ENCODE measurements at places on chromosomes 2 and 18. TPM values are rescaled to one million over a fixed set of nuclear protein-coding genes. Genes with fewer than 3 reads are reported as not detected.

GRCh38 chr2:238339395-238339780 lies 19.1 kb downstream of the TRAF3IP1 start:
- DNase-seq = no peak

DNA sequence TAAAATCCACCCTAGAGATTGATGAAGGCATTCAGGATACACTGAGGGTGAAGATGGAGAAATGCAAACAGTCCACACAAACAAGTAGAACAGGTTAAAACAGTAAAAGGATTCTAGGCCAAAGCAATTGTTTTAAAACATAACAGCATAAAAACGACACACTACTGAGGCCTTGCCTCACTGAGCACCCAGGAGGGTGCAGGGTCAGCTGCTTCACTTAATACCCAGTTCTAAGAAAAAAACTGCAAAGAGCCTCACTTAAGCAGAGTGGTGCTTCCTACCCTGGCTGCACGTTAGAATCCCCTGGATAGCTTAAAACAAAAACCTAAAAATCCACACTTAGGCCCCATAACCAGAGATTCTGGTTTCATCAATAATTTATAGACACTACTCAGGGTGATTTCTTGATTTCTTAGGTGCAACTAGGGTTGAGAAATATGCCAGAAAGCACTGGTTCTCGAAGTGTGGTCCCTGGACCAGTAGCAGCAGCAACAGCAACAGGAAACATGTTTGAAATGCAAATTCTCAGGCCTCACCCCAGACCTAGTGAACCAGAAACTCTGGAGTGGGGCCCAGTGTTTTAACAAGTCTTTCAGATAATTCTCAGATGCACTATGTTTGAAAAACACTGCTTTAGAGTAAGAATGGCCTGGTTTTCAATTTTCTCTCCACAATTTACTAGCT lies 279.1 kb downstream of the ZEB2 start:
- no peak for DNase-seq

DNA sequence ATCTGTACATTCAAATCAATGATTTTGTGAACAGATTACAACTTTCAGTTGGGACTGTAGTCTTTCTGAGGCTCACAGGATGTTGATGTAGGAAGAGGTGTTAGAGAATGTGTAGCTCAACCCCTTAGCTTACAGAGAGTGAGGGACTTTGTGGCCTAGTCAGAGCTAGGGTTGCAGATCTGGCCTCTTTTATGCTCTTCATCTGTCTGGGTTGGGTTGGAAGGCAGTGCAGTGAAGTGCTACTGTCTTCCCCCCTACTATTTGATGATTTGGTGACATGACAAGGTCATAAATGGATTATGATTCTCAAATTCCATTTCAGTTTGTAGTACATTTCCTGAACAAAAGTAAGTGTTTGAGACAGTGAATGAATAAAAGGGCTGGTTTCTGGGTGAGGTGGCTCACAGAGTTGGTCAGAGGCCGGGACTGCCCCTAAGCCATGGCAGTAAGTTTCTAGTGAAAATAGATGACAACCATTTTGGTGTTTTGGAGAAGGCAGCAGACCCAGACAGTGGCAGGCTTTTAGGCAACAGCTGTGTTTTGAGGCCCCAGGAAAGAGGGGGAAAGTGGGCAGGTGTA lies 21.6 kb downstream of the MAP4K4 start:
- DNase-seq = no peak

- DNase-seq = no peak
Measured at GRCh38 chr18:55236150-55236931, 277.1 kb upstream of the CCDC68 start.

GRCh38 chr2:240725266-240725665 lies 33.6 kb downstream of the AQP12A start:
- DNase-seq = no peak

DNA sequence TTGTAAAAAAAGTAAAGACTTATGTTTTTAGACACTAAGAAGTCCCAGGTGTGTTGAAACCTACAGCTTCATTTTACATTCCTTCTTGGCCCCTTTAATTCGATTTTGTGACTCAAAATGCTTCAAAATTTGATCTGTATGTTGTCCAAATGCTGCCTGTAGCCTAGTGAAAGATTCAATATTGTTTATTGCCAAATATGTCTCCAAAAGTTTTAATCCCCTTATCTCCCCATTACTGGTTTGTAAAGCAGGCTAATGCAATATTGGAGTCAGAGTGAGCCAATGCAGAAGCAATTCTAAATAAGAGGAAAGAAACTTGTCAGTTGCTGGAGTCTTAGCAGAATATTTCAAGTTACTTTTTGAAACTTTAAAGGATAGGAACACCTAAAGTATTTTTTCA lies 287.0 kb upstream of the ZC3H15 start:
- DNase-seq = no peak

DNA sequence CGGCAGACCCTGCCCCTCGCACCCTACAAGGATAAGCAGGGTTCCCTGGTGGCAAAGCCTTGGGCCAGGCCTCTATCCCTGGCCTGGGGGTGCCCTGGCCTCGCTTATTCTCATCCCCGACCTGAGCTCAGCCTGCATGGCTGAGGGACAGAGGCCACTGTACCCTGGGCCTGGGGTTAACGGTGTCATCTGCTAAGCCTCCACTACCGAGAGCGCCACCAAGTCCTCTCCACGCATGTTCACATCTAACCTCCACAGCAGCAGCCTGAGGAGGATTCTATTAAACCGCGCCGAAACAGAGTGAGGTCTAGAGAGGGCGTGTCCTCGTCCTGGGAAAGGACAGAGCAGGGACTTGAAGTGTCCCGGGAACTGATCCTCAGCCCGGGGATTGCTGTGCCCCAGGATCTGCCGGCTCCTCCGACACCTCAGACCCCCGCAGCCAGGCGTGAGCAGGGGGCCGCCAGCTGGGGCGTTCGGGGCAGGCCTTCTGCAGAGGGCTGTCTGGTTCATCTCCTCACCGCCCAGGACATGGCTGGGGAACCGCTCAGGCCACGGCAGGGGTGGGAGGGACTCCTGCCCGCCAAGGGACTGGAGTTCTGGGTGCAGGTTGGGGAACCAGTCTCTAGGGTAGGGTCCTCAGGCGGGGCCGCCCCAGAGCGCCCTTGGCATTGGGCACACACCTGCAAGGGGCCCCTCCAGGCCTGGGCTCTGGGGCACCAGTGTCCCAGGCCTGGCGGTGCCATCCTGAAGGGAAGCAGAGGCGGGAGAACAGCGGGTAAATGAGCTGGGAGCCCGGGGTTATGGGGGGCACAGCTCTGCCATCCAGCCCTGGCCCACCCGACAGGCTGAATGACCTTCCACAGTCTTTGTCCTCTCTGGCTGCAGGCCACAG lies 68.0 kb upstream of the SMAD7 start:
- DNase-seq = peak; percentile 13

DNA sequence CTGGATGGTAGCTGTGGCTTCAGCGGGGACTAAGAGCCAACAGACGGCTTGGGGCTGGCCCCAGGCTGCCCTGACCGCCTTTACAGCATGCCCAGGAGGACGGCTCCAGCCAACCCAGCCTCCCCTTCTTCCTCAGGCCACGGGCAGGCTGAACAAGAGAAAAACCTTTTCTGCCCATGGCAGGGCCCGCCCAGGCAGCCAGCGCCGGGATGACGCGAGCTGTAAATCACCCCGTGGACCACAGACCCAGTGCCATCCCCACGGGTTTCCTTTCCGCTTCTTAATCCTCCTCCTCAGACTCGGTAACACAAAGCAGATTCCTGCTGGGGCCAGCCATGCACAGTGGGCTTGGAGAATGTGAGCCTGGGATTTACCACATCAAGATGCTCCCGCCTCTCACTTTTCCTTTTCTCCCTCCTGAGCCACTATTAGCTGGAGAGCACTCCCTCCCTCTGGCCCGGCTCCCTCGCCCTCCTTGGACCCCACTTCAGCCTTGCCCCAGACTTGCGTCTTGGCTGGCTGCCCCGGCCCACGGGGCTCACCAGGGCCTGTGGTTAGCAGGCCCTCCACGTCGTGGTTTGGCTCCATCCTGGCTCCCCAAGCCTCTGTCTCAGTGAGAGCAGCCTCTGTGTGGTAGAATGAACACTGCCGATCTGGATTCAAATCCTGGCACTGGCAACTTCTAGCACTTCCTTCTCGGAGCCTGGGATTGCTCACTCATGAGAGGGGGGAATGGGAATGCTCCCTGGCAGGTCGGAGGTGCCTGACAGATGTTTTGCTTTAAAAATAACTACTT lies 31.4 kb downstream of the ATOH8 start:
- DNase-seq = peak; percentile 45

GRCh38 chr2:189370719-189371118 lies 70.6 kb upstream of the WDR75 start:
- DNase-seq = no peak

GRCh38 chr2:205925373-205926337 lies 160.3 kb downstream of the INO80D start:
- DNase-seq = peak; percentile 67

DNA sequence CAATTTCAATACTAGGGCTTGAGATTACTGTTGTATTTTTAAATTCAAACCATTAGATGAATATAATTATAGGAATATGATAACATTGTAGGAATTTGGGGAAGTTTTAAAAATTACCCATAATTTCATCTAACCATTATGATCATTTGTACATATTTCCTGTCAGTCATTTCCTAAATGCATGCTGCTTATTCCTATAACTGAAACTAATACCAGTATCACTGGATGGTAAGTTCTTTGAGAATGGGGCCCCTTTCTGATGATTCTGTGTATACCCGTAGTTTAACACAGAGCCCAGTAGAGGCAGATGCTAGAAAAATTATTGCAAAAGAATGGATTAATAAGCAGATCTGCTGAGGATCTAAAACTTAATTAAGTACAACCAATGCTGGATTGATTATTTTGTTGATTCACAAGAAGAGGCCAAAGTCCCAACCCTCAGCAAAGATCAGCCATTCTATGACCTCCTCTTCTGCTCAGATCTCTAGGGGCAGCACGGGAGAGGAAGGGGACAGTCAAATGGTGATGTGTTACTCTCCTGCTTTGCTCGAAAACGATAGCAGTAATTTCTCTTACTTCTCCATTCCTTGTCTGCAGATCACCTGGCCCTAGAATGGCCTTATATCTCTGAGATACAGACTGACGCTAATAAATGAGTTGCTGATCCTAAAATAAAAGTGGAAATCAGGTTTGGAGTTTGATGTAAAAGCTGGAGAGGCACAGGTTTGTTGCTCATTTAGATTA lies 69.5 kb upstream of the PELI1 start:
- no peak for DNase-seq

DNA sequence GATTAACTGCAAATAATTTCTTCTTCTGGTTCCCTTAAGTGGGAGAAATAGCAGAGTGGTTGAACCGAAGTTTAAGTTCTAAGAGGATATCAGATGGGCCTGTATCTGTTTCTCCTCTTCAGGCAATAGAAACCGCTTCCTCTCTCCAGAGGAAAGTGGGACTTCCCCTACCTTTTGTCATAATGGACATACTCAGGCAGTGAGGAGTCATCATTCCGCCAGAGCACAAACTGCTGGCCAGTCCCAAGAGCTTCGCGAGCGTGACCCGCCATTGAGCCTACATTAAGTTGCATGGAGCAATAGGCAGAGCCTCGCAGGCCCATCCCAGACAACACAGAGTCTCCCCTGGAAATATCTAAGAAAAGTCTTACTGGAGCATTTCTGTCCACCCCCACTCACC lies 158.9 kb downstream of the LDLRAD4 start:
- no peak for DNase-seq

DNA sequence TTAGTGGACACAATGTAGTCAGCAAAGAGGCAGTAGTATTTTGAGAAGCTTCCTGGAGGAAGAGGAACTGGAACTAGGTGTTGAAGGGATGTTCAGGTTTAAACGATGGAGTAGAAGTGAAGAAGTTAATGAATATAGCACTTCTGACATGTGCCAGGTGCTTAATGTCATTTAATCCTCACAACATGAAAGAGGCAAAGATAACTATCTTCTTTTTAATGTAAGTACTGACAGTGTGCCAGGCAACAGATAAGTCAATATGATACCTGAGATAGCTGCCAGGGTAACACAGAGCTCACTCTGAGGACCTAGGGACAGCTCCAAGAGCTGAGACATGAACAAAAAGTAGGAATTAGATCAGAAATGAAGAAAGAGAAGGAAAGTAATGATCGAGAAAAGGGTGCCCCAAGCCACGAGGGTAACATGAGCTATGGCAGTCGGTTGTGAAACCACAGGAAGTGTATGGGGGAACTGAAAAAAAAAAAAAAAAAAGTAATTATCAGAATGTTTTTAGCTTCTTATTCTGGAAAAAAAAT lies 140.7 kb downstream of the RNF144A start:
- DNase-seq = no peak

DNA sequence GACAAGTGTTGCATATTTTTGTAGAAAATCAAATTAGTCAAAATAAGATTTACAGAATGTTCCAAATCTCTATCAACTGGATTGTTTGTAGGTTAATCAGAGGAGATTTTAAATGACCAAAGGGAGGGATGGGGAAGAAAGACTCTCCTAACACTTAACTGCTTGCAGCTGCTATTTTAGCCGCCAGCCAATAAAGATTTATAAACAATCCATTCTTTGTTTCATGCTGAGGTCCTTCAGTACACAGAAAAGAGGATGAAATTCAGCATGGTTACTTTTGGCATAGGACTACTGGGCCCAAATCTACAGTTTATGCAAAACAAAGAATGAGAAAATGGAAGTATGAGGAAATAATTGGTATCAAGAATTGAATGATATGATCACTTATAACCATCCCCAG lies 86.4 kb upstream of the FN1 start:
- DNase-seq = no peak

- DNase-seq = no peak
Measured at GRCh38 chr2:144063602-144064001, 456.3 kb downstream of the ZEB2 start.

DNA sequence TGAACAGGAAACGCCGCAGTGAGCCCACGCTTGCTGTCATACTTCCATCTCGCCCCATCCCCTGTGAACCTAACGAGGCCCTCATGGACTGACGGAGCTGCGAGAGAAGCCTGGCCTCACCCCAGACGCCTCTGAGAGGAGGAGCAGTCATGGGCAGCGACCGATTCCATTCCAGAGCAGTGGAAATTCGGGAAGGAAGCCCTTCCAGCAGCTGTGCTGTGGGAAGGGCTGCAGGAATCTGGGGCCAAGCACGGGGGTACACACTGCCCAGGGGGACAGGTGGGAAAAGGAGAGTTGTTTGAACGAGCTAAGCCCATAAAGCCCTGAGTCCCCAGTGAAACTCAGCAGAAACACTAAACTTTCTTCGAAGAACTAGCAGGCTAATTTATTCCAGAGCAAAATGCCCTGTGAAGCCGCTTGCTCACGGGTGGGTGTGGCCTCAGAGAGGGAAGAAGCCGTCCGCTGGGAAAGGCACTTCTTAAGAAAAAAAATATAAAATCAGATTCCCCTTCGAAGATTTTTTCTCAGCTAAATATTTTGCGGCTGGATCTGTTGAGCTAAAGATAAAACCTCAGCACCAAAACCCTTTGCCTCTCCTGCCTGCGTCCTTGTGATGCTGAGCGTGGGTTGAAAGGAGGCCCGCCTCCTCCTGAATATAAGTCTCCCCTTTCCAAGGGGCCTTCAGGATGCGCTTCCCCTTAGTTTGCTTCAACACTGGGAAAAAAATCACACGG lies 38.2 kb downstream of the ANKMY1 start:
- peak; percentile 20 for DNase-seq

Gene HOXD12
- not detected for total RNA-seq

Gene COL3A1
- 98.1 TPM for total RNA-seq

Gene FSIP2
- 1.6 TPM for total RNA-seq

Gene COPS9
- total RNA-seq = 250 TPM

Gene MARCO
- 58.6 TPM for total RNA-seq

Gene UGT1A8
- not detected for total RNA-seq

Gene ARHGAP28
- 7.3 TPM for total RNA-seq

Gene GKN2
- not detected for total RNA-seq

Gene KCNG3
- total RNA-seq = not detected

Gene G6PC2
- total RNA-seq = not detected

Gene TWIST2
- total RNA-seq = 178 TPM
